ENCODE measurements at places on chromosomes 11 and 22.

GRCh38 chr11:64764753-64765152, 5.0 kb upstream of the PYGM start:
- peak; percentile 4 for DNase-seq

- DNase-seq: no peak
Measured at GRCh38 chr11:67611165-67611564, 4.4 kb downstream of the NDUFV1 start.

GRCh38 chr11:101759771-101760450, 154.9 kb upstream of the CEP126 start:
- DNase-seq: no peak

DNA sequence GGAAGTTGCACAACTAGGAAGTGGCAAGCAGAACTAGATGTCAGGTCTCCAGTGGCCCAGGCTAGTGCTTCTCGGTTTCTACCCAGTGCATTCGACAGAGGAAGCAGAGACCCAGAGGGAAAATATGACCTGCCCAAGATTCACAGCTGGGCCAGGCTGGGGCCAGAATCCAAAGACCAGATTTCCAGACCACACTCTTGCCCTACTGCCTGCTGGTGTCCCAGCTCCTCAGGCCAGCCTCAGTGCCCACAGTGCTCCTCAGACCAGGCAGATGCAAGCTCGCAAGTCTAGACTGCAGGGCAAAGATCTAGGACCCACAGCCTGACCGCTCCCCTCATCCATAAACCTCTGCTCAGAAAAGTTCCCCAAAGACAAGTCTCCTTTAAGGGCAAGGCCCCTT, 262.6 kb downstream of the BUD13 start:
- no peak for DNase-seq

GRCh38 chr11:47244448-47245350, 3.9 kb downstream of the ACP2 start:
- no peak for DNase-seq

GRCh38 chr11:12403997-12404350, 26.6 kb downstream of the PARVA start:
- no peak for DNase-seq

DNA sequence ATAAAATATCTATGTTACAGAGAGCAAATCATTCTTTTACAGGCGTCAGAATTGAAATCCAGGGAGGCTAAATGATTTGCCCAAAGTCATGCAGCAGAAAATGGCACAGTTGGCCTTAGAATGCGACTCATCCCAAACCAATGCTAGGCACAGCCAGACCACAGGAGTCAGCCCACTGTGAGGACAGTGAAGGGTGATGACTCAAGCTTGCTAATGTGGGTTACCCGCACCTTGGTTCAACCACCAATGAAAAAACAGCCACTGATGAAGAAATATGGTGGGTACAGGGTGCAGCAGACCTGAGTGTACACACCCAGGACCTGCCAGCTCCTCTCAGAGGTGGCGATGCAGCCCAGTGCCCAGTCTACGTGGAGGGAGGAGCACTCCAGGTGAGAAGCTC, 89.7 kb downstream of the ZC3H12C start:
- DNase-seq: no peak

GRCh38 chr22:29023172-29023796, 38.3 kb downstream of the C22orf31 start:
- DNase-seq: no peak

GRCh38 chr11:46541593-46542371, 52.0 kb downstream of the AMBRA1 start:
- DNase-seq: no peak

- DNase-seq: no peak
Measured at GRCh38 chr11:120399307-120399706, 63.1 kb downstream of the ARHGEF12 start.

DNA sequence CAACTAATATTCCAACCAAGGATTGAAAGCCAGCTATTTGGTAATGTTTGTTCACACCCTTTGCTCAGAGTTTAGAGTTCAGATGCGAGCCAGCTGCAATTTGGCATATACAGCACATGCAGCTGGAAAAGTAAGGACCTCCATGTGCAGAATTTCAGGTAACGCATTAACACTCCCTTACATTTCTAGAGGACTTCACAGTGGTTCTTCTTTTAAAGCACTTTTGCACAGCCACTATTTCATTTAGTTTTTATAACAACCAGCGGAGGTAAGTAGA, 3.4 kb downstream of the POU2AF3 start:
- DNase-seq: no peak

GRCh38 chr11:75051043-75051442, 45.6 kb downstream of the OR2AT4 start:
- DNase-seq: no peak

- peak; percentile 43 for DNase-seq
Measured at GRCh38 chr11:32259641-32260081, 168.8 kb downstream of the RCN1 start.

DNA sequence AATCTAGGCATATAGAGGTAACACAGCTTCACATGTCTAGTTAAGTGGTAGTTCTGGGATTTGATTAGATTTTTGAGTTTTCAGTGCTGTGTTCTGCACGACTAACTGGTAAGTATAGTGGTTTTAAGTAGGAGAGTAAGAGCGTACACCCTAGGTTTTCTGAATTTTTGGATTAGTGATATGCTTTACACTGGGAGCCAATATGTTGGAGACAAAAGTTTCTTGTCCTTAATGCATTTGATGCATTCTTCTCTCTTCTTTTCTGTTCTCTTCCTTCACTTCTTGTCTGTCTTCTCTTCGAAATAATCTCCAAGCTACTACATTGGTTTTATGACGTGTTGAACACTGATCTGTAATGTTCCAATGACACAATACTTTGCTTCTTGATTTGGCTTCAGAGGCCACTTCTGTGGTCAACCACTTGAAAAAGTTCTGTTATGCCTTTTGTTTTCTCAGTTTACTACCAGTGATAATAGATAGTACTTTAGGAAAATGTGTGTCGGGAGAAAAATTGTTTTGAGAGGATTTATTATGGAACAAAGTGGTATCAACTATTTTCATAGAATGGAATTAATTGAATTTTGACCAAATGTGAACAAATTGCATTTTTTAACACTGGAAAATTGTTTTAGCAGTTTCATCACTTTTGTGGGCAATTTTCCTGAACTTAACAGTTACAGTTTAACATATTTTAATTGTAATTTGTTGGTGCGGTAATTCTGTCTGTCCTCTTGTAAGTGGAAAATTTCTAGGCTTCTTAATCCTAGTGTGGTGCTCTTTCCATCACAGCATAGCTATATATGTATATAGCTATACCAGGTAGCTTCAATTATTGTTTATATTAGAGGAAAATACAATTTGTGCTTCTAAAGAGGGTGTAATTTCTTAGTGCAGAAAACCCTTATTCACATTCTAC, 2.6 kb downstream of the PDE3B start:
- DNase-seq: no peak

- no peak for DNase-seq
Measured at GRCh38 chr22:40441761-40442390, 71.5 kb downstream of the SGSM3 start.

DNA sequence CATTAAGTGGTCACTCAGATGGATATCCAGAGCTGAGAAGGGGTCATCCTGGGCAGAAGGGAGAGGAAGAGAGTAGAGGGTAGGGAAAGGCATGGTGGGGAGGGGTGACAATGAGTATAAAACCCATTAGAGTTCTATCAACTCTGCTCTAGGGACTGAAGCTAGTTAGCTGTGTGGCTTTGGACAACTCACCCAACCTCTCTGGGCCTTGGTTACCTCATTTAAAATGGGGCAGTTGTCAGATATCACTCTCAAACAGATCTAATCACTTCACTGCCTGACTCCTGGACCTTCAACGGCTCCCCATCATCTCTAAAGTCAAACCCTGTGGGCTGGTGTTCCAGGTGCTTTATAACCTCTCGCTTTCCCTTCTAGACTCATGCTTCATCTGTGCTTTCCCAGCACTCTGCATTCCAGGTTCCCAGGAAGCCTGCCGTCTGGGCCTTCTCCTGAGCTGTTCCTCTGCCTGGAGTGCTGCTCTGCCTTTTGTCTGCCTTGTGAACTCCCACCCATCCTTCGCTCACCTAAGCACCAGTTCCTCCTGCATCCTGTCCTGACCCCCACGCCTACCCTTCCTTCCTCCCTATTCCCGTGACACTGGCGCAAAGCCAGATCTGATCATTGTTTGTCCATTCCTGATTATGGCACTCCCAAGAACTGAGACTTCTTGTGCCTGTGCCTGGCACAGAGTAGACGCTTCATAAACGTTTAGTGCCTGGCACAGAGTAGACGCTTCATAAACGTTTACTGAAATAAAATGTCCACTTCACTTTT, 22.3 kb upstream of the KCNJ11 start:
- no peak for DNase-seq

GRCh38 chr11:83723999-83724398, 437.8 kb upstream of the CCDC90B start:
- peak; percentile 30 for DNase-seq

GRCh38 chr11:2217211-2218030, 45.8 kb upstream of the TH start:
- DNase-seq: peak; percentile 19

- DNase-seq: no peak
Measured at GRCh38 chr22:45298934-45299505, 10.7 kb upstream of the FAM118A start.

DNA sequence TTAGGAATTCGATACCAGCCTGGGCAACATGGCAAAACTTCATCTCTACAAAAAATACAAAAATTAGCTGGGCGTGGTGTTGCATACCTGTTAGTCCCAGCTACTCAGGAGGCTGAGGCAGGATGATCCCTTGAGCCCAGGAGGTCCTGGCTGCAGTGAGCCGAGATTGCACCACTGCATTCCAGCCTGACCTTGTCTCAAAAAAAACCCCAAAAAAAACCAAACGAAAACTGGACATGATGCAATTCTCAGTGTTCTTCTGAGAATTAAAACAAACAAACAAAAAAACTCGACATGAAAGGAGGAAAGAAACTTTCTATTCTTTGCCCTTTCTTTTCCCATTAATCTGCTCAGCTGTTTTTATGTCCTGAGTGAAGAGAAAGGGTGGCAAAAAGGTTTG, 7.4 kb downstream of the MED17 start:
- no peak for DNase-seq

- DNase-seq: no peak
Measured at GRCh38 chr11:26134481-26135355, 197.2 kb upstream of the ANO3 start.

GRCh38 chr11:1522081-1522424, 35.5 kb upstream of the MOB2 start:
- DNase-seq: no peak

GRCh38 chr11:66532784-66533183, 13.1 kb downstream of the ZDHHC24 start:
- no peak for DNase-seq

DNA sequence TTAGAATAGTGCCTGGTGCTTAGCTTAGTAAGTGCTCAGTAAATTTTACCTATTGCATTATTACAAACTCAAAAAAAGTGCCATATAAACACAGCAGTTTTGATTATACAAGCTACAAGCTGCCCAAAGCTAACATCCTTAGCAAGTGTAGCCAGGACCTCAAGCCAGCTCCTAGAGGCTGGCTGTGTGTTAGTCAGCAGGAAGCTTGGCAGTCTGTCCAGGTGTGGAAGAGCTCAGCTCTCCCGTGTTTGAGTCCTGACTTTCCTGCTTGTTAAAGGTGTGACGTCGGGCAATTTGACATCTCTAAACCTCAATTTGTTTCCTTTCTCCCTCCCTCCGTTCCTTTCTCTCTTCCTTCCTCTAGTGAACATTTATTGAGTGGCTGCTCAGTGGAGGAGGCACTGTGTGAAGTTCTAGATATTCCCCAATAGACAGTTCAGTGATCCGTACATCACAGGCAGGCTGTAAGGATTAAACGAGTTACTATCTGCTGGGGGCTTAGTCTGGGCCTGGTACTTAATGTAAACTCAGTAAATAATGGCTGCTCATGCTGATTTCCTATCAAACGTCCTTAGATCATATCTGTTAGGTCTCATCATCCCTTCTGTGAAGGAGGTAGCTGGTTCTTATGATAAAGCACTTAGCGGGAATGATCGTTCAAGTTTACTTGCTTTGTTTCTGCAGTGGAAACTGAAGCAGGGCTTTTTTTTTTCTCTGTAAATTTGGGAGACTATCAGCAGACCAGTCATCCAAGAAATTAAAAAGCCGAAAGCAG, 68.7 kb downstream of the PRR5L start:
- no peak for DNase-seq

DNA sequence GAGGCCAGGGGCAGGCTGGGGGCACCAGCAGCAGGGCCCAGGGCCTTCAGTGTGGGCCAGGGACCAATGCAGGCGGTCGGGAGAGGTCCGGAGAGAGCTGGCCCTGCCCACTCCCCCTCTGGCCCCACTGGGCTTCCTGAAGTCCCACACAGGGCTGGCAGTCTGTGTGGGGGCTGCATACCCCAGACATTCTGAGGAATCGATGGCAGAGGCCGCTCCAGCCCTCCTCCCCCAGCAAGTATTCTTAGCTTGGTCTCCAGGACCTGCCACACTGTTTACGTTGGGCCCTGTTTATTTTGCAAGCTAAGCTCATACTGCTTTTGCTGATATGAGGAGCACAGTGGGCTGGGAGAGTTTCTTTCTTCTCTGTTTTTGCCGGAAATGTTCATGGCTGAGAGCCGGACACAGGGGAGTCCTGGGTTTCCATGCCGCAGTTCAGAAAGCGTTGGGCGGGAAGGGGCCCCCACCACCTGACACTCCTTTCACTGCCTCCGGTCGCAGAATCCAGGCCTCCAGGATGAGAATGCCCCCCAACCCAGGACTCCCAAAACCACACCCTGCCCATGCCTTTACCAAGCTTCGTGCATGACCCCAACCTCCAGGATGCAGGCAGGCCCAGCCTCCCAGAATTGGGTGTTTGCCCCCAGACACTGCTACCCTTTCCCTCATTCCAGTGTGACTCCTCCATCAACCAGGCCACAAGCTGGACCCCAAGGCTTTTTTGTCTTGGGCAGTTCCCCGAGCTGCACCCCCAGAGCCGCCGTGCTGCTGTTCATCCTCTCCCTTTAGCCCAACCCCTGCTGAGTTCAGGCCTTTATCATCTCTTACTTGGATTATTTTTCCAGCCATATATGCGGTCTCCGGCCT, 81.8 kb upstream of the KCNQ1OT1 start:
- DNase-seq: no peak

- DNase-seq: no peak
Measured at GRCh38 chr22:47122441-47123000, 360.1 kb downstream of the TBC1D22A start.

- no peak for DNase-seq
Measured at GRCh38 chr22:23264610-23265367, 84.5 kb downstream of the BCR start.

GRCh38 chr22:50252082-50253045, 1.3 kb upstream of the HDAC10 start:
- DNase-seq: peak; percentile 79

GRCh38 chr11:69541501-69542313, 60.2 kb downstream of the LINC01488 start:
- DNase-seq: no peak

DNA sequence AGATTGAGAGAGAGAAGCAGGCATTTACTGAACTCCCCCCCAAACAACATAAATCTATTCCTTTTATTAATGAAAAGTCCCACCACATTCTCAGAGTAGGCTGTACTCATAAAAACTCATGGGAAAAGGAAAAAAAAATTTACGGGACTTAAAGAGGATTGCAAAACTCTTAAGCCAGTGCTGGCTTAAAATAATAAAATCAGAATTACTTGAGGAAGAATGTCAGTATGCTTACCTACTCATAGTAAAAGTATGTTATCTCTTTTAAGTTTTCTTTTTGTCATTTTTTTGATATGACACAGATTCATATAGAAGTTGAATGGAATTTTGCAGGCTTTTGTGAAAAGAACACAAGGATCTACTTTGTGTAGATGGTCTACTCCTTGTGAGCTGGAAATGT, 126.3 kb downstream of the LUZP2 start:
- no peak for DNase-seq

- peak; percentile 30 for DNase-seq
Measured at GRCh38 chr11:29448246-29448877, 568.5 kb downstream of the KCNA4 start.

GRCh38 chr22:19114984-19115552, 7.1 kb downstream of the DGCR2 start:
- no peak for DNase-seq
